A549 treated with ZK216348 at 1 μM for 4 hours (cell line): ENCODE measurements at places on chromosomes 3 and 15. TPM values are rescaled to one million over a fixed set of nuclear protein-coding genes. Genes with fewer than 3 reads are reported as not detected.

The MUC20 gene
- 0.38 to 1.1 TPM (median 0.65 TPM) in 5 replicates for total RNA-seq

The ITPKA gene
- 2.0 to 4.3 TPM (median 3.3 TPM) in 5 replicates for total RNA-seq

The SI gene
- not detected in 5 replicates for total RNA-seq

The EXD1 gene
- not detected in 5 replicates for total RNA-seq

The WDR72 gene
- 4.2 to 6.9 TPM (median 6.7 TPM) in 5 replicates for total RNA-seq

The SEMA3G gene
- 0.07 to 0.15 TPM (median 0.12 TPM) in 5 replicates for total RNA-seq

The CHRNA3 gene
- total RNA-seq: 0.20 to 1.3 TPM (median 0.69 TPM) in 5 replicates
